ENCODE measurements at places on chromosomes 12 and 14.

- DNase-seq: no peak
Measured at GRCh38 chr14:106578481-106578880, 1052.1 kb downstream of the TMEM121 start.

DNA sequence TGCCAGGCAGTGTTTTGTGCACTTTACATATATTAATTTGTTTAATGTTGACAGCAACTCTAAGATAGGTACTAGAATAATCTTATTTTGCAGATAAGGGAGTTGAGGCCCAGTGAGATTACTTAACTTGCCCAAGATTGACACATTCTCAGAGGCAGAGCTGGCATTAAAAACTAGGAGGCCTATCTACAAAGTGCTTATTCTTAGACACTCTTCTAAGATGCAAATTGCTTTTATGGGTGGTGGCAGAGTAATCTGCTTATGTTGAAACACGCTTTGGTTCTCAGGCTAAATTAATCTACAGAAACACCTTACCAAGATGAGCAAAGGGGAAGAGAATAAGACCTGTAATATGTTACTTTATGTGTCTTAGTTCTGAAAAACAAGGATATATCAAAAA is 7.2 kb downstream of the MGP start:
- no peak for DNase-seq

- DNase-seq: no peak
Measured at GRCh38 chr12:80277732-80278131, 166.3 kb upstream of the PTPRQ start.

- DNase-seq: no peak
Measured at GRCh38 chr12:120453977-120454376, 7.7 kb downstream of the GATC start.

- DNase-seq: no peak
Measured at GRCh38 chr14:55977392-55978150, 140.6 kb upstream of the PELI2 start.

GRCh38 chr14:95156161-95157047 is 925 bp downstream of the DICER1 start:
- DNase-seq: peak; percentile 19

- DNase-seq: no peak
Measured at GRCh38 chr12:46265102-46265501, 3.7 kb downstream of the SLC38A1 start.

DNA sequence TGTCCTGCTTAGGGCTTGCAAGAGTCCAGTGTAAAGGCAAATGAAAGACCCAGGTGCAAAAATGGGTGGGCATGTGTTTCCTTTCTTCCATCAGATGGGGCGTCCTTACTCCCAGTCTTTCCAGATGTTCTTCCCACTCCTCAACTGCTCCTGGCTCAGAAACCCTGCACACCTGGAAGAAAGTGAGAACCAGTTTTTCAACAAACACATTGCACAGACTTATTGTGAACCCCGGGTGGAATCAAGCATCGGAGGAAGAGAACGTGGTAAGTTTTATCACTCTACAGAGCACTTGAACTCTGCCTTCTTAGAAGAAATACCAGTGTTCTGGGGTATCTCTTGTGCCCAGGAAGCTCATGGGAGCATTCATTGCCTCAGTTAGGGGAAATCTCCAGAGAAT is 93.3 kb downstream of the TMX1 start:
- DNase-seq: no peak

- DNase-seq: no peak
Measured at GRCh38 chr14:73136085-73136386, 271 bp upstream of the PSEN1 start.

GRCh38 chr12:26370098-26370497 is 174.7 kb downstream of the SSPN start:
- DNase-seq: no peak
